ENCODE measurements at places on chromosomes 7 and 10. TPM values are rescaled to one million over a fixed set of nuclear protein-coding genes. Genes with fewer than 3 reads are reported as not detected.

Gene ADIRF
- total RNA-seq = 11.4 TPM

Gene SEMA3D
- total RNA-seq = 0.57 TPM

Gene NOM1
- 27.6 TPM for total RNA-seq

Gene SH2D4B
- total RNA-seq = 0.10 TPM

Gene CDC14C
- not detected for total RNA-seq

Gene TACC2
- 18.5 TPM for total RNA-seq

Gene C7orf57
- not detected for total RNA-seq

Gene ZNF467
- 9.5 TPM for total RNA-seq

Gene MYL10
- not detected for total RNA-seq

Gene OR6V1
- not detected for total RNA-seq

Gene PIK3CG
- 17.3 TPM for total RNA-seq

Measured in vein endothelial cell (primary cell).